ENCODE measurements at places on chromosomes 13 and 19.

DNA sequence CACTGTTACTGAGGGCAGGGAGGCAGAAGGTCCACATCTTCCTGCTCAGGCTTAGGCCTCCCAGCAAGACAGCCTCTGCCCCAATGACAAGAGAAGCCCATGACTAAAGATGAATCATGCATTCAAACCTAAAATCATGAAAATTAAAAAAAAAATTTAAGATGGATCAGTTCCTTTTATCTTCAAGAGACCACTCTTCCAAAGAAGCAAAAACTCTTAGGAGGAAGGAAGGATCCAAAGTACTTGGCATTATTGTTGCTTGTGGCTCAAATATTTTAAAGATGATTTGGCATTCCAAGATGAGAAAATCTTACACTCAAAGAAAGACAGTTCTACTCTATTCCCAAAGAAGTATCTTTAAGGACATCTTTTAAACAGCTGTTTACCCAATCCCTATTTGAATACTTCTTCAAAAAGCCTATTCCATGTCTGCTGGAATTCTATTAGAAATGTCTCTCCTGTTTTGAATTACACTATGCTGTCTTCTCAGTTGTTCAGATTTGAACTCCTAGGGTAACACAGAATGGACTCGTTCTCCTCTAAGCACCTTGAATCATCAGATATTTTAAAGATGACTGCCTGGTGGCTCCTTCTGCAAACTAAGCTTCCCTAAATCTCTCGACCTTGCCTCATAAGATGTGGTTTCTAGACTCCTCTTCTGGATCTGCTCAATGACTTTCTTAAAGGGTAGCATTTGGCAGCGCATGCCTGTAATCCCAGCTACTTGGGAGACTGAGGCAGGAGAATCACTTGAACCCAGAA, 7.0 kb downstream of the SERP2 start:
- no peak for DNase-seq

- DNase-seq = no peak
Measured at GRCh38 chr19:51079481-51080110, 3.1 kb downstream of the KLK14 start.

GRCh38 chr13:97477844-97478243, 43.9 kb downstream of the RAP2A start:
- DNase-seq = no peak

DNA sequence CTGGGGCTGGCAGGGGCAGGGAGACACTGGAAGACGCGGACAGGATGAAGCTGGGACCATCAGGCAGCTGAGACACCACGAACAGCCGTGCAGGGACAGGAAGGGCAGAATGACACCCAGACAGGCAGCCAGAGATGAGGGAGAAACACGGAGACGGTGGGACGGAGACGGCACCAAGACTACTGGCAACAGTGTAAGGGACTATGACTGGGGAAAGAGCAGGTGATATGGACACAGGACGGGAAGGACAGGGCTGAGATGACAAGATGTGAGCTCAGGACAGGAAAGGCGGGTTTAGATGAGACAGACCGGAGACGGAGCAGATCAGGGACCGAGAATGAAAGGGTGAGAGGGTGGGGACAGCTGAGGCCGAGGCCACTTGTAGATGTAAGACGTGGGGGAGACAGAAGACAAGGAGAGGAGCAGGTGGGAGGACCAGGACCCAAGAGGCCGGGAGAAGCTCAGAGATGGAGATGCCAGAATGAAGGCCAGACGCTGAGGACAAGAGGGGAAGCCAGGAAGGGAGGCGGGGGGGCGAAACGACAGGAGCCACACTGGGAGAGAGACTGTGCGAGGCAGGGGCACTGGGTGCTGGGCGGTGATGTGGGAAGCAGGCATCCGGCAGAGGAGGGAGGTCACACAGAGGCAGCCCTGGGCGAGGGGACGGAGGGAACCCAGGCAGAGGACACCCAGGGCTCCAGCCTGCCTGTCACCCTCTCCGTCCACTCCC, 17.5 kb upstream of the EHD2 start:
- DNase-seq = no peak

DNA sequence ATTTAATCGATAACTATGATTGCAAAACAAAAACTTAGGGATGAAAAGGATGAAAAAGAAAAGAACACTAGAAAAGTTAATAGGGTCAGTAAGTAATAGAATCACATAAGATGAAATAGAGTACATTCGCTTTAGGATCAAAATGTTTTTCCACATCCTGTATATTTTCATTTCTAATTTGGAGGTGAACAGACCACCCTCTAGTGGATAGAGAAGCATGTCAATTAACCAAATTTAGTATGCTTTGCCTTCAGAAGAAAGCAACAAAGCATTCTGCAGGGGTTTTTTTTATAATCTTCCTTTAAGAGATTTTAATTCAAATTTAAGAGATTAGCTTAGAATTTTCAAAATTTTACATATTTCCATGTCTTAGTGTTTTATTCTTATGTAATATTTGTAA, 611.0 kb upstream of the SGCG start:
- no peak for DNase-seq

All from stimulated activated CD4-positive, alpha-beta T cell treated with anti-CD3 and anti-CD28 coated beads, TNF-alpha, amount 100 ng/mL, for 4 hours (primary cell).